Esophagus mucosa (tissue), 1 donor: ENCODE measurements at places on chromosomes 6 and 20. TPM values are rescaled to one million over a fixed set of nuclear protein-coding genes. Genes with fewer than 3 reads are reported as not detected.

- ATAC-seq = no peak
Measured at GRCh38 chr6:134173366-134173725, 120.9 kb upstream of the SLC2A12 start.

DNA sequence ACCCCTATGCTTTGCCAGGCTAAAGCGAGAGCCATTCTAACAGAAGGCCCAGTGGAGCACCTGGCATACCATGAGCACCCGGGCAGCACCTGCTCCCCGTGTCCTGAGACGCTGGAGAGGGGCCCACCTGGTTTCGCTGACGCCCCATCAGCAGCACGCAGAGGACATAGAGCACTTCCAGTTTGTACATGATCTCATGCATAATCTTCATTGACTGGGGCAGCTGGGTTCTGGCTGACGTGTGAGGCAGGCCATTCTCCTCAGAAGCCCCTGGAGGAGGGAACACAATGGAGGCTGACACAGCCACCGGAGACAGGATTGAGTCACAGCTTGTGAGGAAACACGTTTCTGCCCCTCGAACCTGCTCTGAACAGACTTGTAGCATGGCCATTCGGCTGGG is 65.4 kb downstream of the MYH7B start:
- ATAC-seq = peak; percentile 74

SLC17A2 gene
- not detected for total RNA-seq

- ATAC-seq = no peak
Measured at GRCh38 chr6:40715570-40716403, 128.6 kb upstream of the LRFN2 start.

DNA sequence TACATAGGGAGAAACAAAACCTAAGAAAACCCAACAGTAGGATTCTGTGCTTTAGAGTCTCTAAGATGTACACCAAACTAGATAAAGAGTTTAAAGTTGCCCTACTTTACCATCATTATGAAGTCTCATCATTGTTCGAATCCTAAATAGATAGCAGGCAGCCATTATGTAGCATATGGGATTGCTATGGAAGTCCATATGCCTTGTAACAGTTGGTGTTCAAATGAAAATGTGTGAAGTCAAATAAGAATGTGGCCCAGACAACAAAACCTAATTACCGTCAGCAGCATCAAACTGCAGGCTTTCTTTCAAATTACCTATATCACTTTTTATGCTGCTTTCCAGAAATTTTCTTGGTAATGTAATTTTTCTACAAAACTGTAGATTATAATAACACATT is 1380.1 kb downstream of the GRIK2 start:
- ATAC-seq = no peak

GSTA2 gene
- not detected for total RNA-seq

- ATAC-seq = no peak
Measured at GRCh38 chr6:54377776-54378175, 69.5 kb downstream of the TINAG start.

- ATAC-seq = no peak
Measured at GRCh38 chr6:111741177-111741952, 131.9 kb downstream of the FYN start.

- no peak for ATAC-seq
Measured at GRCh38 chr6:435441-436307, 44.1 kb downstream of the IRF4 start.

GRCh38 chr6:156984178-156984738 is 207.1 kb downstream of the ARID1B start:
- no peak for ATAC-seq

DNA sequence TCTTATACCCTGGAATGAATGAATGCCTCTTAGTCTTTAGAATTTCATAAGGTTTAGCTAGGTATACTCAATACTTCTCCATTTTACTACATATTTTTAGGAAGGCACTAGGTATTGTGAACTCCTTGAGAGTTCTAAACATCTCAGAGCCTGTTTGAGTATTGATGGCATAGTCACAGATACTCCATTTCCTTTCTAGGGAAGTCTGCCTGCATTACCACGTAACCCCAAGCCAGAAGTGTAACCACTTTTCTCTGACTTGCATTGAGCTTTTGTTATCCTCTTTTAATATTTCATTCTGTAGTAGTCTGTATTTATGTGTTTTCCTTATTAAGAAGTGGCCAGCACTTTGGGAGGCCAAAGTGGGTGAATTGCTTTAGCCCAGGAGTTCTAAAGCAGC is 12.2 kb downstream of the TOP1 start:
- ATAC-seq = no peak

NINL gene
- 4.8 TPM for total RNA-seq

SOX18 gene
- total RNA-seq = 5.4 TPM

GRCh38 chr6:50778696-50779095 is 40.0 kb upstream of the TFAP2B start:
- no peak for ATAC-seq

DNA sequence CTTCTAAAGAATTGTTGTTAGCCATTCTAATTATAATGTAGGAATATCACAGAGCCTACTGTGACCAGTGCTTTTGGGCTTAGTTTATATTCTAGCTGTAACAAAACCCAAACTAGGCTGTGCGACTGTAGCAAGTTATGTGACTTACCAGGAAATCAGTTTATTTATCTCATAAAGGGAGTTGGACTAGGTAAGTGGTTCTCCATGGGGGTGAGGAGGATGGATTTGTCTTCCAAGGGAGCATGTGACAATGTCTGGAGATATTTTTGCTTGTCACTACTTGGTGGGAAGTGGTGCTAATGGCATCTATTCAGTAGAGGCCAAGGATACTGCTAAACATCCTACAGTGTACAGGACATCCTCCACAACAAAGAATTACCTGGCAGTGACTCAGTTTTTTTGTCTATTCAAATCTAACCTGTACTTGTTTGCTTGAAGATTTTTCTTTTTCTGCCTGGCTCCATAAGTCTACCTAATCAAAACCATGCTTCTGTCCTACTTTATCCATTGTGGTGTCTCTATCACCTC is 32.5 kb downstream of the ZFAND3 start:
- no peak for ATAC-seq
